ENCODE measurements at places on chromosomes 12 and 14.

- DNase-seq, result no peak
Measured at GRCh38 chr12:70853326-70853725, 67.2 kb downstream of the PTPRR start.

DNA sequence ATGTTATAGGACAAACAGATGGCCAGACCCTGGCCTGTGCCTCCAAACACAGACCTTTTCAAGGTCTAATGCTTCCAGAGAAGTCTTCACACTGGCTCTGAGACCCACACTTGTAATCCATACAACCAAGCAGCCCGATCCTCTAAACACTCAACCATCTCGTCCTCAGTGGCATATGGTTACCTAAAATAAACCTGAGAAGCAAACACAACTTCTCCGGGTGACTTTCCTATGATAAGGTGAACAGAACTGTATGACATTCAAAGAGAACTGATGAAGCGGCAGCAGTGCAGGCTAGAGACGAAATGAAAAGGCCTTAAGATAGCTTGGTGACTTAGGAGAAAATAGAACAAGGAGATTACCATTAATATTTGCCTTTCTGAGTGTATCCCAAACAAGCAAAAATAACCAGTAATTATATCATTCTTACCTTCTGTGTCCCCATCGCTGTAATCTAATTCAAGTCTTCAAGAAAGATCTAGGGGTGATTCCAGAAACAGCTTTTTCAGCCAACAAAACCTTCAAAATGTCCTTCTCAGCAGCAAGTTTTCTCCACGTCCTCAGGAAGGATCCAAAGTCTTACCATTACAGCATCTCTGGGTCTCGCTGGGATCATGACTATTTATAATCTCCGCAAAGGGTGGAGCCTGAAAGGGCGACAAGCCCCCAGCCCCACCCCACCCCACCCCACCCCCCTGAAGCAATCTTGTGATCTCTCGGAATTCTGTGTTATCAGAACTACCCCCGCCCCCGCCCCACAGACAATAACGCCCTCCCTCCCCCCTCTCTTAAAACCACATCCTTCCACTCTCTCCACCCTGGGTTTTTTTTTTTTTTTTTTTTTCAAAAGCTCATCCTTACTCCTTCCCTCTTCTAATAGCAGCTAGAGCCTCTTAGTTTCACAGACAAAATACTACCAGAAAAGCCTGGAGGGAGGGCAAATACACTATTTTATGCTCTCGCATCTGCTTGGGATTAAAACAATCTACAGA lies at the start of gene SLC2A3:
TSS of gene SLC2A3 (minus strand) at position 598 of the 992 bp plus-strand sequence. CDS start at position 445, 153 bp downstream.
- DNase-seq, result peak; percentile 65

- no peak for DNase-seq
Measured at GRCh38 chr12:26642361-26642760, 190.6 kb downstream of the ITPR2 start.

DNA sequence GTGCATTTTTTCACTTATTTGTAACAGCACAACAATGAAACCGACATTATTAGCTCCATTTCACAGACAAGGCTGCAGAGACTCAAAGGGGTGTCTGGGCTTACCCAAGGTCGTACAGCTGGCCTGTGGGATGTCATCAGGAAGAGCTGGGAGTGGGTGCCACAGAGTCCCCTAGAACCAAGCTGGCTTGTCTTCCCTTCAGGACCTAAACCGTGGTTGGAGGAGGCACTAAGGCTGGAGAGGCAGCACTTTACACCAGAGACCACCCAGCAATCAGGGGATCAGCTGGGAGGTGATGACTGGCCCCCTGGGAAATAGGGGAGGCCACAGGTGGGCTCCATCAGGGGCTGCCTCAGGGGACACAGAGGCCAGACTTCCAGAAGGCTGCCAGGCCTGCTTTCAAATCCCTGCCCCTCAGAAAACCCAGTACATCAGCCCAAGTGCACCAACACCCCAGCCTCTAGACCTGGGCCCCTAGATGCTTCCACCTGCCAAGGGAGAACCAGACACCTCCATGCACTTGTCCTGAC lies 28.3 kb downstream of the DIO3 start:
- DNase-seq, result no peak

GRCh38 chr14:104187121-104187889 lies 48.9 kb downstream of the KIF26A start:
- no peak for DNase-seq

All from stimulated activated CD8-positive, alpha-beta memory T cell treated with anti-CD3 and anti-CD28 coated beads, Interleukin-4, amount 100 ng/mL, for 1 hour (primary cell).